Stimulated activated CD4-positive, alpha-beta T cell treated with anti-CD3 and anti-CD28 coated beads, TNF-alpha, amount 100 ng/mL, for 1 hour (primary cell): ENCODE measurements at places on chromosomes 3 and 15.

DNA sequence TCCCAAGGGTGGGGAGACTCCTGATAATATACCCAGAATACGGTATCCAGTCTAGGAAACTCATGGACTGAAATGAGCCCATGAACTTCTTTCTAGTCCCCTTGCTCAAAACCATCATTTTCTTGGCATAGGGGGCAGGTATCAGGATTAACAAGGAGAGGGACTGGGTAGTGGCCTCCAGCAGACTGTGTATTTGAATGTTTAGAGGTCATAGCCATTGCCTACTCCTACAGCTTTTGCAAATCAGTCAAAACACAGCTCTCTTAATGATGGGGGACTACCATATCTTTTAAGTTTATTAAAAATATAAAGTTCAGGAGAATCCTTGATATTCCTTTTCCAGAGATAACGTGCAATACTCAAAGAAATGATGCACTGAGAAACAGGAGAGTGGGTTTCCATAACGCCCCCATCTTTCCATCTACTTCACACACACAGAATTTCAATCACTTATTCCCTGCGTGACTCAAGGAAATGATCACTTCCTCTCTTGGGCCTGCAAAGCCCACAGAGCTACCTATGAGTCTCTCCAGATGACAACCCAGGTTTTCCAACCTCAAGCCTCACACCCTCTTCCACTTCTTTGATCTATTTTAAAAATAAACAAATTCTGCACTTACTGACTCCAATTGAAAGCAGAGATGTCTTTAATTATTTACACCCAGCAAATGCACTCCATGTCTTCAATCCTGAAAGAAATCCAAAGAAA lies 584.0 kb upstream of the LMCD1 start:
- no peak for DNase-seq

DNA sequence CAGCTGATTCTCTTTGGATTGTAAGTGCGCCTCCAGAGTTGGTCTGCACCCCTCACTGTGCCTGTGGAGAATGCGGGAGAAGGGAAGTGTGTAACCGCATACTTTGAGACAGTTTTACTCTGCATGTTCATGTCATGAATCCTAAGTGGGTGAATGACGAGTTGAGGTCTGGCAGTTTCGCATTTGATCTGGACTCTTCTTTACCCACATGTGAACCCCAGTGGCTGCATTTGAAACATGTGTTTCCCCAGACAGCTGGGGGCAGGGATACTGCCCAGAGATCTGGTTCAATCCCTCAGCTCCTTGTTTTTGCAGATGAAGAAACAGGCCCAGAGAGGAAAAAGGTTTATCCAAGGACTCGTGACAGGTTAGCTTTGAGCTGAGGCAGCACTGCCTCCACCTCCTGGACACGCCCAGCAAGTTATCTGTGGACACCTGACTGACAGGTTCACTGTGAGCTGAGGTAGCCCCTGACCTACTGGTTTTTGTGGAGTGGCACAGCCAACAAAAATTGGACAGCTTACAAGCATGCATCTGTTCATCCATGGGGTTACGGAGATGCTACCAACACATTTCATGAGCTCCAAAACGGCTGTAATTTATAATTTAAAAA lies 207.3 kb downstream of the XXYLT1 start:
- DNase-seq: no peak

DNA sequence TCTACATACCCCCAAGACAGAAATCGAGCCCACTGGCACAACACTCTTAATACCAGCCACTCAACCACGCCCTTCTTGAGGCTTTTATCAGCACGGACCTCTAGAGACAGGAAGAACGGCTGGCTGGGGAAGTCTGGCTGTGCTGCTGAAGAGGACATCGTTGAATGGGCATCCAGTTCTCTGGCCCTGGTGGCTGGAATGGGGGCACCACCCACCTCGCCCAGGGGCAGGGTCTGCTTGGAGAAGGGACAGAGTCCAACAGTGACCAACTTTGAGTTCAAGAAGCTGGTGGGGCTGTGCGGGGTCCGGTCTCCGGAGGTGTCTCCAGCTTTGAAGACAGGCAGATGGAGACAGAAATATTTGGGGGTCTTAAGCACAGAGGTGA lies 77.5 kb downstream of the ATP10A start:
- no peak for DNase-seq

DNA sequence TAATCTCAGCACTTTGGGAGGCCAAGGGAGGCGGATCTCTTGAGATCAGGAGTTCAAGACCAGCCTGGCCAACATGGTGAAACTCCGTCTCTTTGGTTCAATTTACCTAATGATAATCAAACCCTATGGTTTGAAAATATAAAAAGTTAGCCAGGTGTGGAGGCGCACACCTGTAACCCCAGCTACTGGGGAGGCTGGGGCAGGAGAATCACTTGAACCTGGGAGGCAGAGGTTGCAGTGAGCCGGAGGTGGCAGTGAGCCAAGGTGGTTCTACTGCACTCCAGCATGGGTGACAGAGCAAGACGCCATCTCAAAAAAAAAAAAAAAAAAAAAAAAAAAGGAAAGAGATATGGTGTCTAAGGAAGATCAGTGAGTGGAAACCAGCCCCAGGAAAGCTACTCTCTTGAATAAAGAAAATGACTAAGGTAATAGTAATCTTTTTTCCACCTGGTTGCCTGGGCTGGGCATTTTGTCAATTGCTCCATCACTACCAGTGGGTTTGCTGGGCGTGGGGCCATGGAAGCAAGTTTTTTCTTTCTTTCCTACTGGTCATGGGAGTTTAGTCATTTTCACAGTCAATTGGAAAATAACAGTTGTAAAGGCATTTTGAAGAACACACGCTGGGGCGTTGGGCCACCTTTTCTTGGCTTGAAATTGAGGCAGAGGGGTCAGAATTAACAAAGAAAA lies 387.6 kb upstream of the RGMA start:
- DNase-seq: no peak

- no peak for DNase-seq
These were observed 108.2 kb downstream of the CNTN3 start for GRCh38 chr3:74506246-74506645.

GRCh38 chr15:68417051-68417450 lies 14.9 kb downstream of the ITGA11 start:
- DNase-seq: no peak

- DNase-seq: no peak
These were observed 35.6 kb upstream of the RASGRP1 start for GRCh38 chr15:38600236-38600635.

DNA sequence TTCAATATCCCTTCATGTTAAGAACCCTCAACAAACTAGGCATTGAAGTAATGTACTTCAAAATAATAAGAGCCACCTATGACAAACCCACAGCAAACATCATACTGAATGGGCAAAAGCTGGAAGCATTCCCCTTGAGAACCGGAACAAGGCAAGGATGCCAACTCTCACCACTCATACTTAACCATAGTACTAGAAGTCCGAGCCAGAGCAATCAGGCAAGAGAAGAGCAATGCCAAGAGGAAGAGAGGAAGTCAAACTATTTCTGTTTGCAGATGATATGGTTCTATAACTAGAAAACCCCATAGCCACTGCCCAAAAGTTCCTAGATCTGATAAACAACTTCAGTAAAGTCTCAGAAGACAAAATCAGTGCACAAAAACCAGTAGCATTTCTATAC lies 161.9 kb downstream of the UBE2E2 start:
- no peak for DNase-seq

DNA sequence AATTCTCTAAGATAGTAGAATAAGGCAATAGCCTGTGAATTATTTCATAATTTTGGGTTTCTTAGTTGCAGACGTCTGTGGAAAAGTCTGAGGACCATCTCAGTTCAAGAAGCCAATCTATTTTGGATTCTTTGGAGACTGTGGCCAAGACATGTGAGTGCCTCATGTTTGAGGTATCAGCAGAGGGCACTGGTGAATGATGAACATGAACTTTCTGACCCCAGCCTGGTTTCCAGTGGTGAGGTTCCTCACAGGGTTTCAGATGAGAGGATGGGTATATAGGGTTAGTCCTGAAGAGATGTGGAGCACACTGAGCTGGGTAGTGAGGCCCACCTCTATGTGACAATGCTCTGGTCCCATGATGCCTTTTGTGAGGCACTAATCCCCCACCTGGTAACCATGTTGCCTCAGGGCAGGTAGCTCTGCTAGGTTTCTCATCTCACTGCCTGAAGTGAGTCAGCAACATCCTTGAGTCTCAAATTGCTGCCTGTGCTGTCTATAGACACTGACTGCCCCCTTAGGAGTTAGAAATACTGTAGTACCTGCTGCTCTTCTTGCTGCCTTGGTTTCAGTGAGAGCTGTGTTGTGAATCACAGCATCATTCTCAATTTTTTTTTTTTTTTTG lies 32.3 kb downstream of the C3orf62 start:
- DNase-seq: no peak

- DNase-seq: no peak
These were observed 118.4 kb upstream of the ROBO1 start for GRCh38 chr3:79886204-79886603.

- no peak for DNase-seq
These were observed 30.4 kb upstream of the KLF13 start for GRCh38 chr15:31296219-31296645.

- no peak for DNase-seq
These were observed 51.4 kb upstream of the IQSEC1 start for GRCh38 chr3:13124631-13125030.

DNA sequence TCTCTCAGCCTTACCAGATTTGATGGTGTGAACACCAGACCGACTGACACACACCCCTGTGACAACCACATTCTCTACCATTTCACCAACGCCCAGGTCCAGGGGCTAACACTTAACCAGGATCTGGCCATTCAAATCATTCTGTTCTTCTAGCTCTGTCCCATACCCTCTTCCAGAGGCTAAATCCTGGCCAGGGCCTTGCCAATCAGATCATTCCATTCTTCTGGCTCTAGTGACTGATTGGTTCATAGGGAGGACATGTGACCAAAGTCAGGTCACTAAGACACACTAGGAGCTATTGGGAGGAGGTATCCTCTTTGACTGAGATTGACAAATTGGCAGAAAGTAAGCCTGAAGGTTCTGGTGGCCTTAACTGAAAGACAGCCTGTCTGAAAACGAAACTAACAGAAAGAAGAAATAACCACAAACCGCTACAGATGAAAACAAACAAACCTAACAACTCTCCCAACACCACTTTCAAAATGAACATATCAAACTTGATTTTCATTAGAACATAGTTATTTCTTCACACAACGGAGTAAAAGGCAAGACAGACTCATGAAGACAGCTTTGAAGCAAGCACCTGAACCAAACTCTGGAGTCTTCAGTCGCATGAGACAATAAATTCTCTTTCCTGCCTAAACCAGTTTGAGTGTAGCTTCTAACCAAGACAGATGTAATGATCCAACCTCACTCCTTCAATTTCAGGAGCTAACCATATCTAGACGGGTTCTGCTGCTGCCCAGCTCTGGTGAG lies 68.5 kb downstream of the TRANK1 start:
- no peak for DNase-seq

DNA sequence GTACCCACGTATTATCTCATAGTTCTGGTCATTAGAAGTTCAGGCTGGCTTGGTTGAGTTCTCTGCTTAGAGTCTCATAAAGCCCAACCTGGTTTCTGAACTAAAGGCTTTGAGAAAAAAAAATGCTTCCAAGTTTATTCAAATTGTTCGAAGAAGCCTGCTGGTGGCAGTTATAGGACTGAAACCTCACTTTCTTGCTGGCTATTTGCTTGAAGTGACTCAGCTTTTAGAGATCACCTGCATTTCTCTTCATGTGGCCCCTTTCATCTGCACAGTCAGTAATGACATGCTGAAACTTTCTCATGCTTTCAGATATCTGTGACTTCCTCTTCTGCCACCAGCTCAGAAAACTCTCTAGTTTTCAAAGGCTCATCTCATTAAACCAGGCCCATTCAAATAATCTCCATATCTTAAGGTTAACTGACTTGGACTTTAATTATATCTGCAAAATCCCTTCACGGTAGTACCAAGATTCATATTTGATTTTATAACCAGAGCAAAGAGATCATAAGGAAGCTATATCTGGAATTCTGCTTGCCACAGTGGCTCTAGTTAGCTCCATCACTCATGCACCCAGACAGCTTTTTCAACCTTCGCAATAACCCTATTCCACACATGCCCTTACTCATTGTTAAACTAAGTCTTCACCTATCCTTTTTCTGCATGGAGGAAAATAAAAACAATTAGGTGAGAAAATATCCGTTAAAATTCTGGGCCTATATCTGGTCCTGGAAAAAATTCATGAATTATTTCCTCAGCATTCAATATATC lies 433.8 kb upstream of the CBLB start:
- DNase-seq: no peak

DNA sequence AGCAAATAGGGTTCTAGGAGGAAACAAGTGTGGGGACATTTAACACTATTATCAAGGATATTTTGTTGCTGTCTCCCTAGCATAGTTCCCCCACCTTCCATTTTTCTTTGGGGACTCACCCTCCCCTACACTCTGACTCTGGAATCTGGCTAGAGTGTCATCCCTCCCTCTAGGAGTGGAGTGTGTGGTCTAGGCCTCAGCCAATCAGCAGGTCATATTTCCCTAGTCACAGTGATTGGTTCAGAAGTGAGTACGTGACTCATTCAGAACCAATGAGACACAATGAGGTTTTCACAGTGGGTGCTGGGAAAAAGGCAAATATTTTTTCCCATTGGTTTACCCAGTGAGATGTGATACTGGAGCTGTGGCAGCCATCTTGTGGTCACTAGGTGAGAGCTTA lies 234.4 kb downstream of the SHQ1 start:
- no peak for DNase-seq

DNA sequence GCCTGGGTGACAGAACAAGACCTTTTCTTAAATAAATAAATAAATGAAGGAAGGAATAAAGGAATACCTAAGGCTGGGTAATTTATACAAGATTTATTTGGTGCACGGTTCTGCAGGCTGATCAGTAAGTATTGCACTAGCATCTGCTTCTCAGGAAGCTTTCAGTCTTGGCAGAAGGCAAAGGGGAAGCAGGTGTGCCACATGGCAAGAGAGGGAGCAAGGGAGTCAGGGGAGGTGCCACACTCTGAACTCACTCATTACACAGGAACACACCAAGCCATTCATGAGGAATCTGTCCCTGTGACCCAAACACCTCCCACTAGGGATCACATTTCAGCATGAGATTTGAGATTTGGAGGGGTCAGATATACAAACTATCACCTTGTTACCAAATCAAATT lies 56.4 kb downstream of the PRKCI start:
- DNase-seq: no peak

GRCh38 chr3:172106989-172107388 lies 67.6 kb downstream of the FNDC3B start:
- peak; percentile 17 for DNase-seq
